NCI-H1436 treated with DMSO at 0.1 percent for 48 hours (cell line): ENCODE measurements at places on chromosomes 2 and 18.

DNA sequence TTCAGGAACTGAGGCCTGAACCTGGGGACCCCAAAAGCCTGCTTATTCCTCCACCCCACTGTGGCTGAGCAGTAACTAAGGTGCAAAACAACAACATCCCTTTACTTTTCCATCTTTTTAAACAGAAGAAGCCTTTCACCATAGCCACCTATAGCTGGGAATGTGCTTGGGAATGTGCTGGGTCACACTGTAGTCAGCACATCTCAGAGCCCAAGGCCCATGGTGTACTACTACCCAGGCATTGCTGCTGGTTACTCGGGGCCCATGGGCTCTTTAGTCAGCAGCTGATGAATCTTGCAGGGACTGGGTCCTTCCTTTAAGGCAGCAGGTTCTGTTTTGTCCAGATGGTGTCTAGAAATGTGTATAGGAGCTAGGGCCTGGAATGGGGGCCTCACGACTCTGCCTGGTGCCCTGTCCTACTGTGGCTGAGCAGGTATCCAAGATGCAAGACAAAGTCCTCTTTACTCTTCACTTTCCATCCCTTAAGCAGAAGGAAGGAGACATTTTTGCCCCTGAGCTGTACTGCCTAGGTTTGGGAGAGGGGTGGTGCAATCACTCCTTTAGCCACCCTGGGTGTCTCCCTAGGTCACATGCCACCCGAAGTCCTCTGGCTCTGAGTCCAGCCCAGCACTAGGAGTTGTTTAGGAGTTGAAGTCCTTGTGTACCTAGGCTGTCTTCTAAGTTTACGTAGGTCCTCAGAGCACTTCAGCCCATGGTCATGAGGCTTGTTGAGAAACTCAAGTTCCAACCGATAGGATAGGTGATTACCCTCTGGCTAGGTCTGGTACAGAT lies 70.1 kb downstream of the OXER1 start:
- DNase-seq = no peak

DNA sequence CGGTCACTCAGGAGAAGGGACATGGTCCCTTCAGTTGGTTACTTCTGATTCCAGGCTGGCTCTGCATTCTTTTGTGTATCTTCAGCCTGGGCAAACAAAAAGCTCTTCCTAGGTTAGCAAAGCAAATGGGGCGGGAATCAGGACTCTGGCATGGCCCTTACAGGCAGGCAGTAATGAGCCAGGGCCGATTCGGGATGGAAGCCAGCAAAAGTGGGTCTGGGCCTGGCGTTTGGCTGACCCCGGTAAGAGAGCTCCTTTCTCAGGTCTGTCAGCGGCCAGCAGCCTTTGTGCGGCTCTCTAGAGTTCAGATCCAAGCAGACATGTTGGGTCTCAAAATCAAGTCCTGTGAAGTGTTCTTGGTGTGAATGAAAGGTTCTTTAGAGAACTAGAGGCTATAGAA lies 81.5 kb upstream of the EML6 start:
- no peak for DNase-seq

GRCh38 chr2:29761278-29761677 lies 160.1 kb downstream of the ALK start:
- no peak for DNase-seq

GRCh38 chr2:20707601-20708000 lies 40.7 kb downstream of the GDF7 start:
- no peak for DNase-seq

DNA sequence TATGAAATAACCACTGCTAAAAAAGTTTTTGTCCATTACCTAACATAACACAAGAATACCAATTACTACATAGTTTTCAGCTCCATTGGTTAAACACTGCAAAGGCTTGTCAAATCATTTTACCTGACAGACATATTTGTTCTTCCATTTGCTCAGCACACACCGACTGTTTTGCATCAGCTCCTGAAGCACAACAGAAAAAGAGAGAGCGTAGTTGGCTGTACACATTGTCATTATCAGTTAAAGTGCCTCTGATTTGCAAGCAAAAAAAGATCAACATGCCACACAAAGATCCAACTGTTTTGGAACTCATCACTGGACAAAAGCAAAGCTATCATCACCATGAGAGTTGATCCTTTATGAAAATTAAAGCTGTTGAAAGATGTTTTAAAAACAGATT lies 103.8 kb downstream of the WDPCP start:
- DNase-seq = no peak

DNA sequence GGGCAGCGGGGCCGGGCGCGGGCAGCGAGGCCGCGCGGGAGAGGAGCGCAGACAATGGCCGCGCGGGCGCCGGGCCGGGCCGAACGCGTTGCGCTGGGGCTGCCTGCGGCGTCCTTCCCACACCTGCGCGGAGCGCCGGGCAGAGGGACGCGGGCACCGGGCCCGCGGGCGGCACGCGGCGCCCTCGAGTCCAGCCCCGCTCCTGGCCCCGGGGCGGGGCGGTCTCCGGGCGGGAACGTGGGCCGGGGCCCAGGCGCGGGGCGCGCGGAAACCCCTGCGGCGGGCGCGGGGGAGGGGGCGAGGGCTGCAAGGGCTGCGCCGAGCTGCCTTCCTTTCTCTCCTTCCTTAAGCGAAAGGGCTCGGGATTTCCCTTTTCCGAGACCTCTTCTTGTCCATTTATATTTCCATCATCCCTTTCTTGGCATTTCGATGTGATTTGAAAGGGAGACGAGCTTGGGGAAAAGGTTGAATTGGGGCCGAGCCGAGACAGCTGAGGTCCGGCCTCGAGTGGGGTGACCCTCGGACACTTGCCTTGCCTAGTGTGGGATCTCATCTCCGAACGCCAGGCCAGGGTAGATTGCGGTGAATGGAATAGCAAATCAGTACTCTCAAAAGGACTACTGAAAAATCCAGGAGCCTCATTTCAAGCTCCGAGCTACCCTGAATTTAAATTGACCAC lies 676 bp downstream of the KLHL23 start:
- no peak for DNase-seq

DNA sequence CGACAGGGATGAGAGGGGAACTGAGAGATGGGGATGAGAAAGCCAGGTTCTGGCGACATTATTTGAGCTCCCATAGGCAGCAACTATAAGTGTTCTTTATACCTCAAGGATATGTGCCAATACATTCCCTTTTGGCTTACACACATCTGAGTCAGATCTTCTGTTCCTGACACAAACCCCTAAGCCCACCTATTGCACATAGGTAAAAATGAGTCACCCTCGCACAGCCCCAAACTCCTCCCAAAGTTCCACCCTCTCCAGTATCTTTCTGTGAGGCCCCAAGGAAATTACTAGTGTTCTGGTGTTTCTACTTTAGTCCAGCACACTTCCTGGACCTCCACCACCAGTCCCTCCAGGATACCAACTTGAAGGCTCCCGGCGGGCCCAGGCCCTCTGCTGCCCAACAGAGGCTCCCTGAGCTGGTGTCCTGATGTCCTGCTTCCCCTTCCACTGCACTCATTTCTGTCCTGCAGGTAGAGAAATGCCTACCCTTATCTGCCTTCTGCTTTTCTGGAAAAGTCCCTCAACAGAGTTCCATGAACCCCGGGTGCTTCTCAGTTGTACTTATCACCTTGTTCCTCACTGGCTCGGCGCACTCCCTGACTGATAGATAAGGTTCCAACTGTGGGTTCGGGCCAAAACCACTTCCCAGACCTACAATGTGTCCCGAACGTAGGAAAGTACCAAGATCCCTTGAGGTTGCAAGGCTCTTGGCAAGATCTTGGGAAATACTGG lies 125.5 kb downstream of the EN1 start:
- no peak for DNase-seq

GRCh38 chr2:85681372-85681763 lies 12.8 kb upstream of the GNLY start:
- DNase-seq = no peak

DNA sequence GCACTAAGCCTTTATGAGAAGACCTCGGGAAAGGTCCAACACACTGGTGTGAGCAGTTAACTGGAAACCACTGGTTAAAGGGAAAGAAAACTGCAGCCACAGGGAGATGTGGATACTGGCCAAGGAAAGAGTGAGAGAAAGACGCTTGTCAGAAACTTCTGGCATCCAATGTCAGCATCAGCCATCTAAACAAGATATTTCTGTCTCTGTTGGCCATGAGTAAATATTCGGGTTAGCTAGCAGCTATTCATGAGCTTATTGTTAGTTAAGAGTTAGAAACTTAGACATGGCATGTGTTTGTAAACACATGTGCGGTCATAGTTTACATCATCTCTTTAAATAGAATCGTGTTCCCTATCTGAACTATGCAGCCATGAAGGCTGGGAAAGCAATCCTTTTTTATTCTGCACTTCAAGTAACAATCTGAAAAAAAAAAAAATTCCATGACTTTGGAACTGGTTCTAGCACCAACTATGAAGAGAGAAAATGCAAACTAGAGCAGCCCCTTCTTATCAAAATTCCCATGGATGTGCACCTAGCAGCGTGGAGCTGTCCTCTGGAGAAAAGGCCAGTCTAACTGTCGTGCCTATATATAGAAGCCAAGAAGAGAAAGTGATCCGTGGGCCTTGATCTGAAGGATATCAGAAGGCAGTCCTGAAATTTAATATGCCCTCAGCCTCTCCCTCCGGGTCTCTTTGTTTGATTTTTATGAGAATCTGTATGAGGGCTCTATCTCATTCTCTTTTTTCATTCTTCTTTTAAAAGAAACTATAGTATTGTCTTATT lies 84.0 kb upstream of the RFX8 start:
- DNase-seq = no peak

DNA sequence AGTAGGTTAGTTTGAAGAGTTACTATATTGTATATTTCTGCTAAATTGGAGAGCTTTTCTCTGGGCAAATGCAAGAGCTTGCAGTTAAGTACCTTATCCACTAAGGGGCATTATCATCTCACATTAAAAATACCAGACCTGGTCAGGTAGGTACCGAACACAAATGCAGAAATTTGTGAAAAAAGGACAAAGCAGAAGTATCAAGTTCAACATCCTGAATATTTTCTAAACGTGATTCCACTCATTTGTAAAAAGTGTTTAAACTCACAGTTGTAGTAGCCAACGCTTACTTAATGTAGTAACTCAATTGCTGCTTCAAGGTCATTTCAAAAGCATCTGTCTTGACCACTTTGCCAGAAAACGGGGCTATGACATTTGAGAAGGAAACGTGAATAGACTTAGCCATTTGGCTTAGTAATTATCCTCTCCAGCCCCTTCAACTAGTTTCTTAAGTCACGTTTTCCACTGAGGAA lies 52.1 kb downstream of the CYRIA start:
- DNase-seq = no peak

GRCh38 chr2:88709181-88709631 lies 17.7 kb downstream of the RPIA start:
- no peak for DNase-seq

GRCh38 chr2:46297546-46298271 lies 502 bp downstream of the EPAS1 start:
- no peak for DNase-seq

DNA sequence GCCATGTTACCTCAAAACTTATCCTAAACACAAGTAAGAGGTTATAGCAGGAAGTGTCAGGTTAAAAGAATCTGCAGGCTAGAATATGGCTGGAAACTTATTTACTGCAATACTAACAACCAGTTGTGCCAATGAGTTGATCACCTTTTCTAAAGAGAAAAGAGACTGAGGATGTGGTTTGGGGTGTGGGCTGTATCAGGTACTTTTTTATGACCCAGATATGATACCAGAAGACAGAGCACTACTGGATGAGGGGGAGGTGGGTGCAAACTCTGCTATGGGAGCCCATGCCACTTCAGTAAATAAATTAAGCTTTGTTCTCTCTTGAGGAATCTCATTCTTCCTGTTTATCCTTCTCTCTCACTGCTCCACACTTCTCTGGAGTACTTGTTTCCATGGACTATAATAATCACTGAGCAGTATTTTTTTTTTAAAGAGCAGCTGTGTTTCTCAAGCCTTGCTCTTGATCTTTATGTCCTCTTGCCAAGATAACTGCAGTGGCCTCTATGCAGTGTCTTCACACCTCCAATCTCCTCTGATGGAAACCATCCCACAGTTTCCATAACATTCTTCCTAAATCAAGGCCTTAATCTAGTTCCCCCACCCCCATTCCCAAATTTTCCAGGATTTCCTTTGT lies 51.2 kb upstream of the NOSTRIN start:
- no peak for DNase-seq

DNA sequence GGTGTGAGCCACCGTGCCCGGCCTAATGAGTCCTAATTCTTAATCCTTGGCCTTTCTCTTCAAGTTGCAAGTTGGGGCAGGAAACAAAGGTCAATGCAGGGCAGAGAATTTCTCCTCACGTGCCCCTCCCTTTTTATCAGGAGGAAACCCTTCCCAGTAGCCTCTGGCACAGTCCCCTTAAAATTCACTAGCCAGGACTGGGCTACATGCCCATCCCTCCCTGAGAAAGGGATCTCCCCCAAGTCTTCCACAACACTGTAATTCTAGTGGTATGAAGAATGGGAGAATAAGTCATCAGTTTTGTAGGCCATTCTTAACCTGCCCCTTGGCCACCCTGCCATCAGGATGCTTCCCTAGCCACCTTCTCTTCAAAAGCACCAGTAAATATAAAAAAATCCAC lies 42.2 kb downstream of the ARID5A start:
- no peak for DNase-seq

GRCh38 chr2:86338778-86339295 lies 1.4 kb upstream of the REEP1 start:
- DNase-seq = no peak

GRCh38 chr18:10442551-10442971 lies 11.9 kb upstream of the APCDD1 start:
- DNase-seq = no peak
